Activated CD4-positive, alpha-beta memory T cell treated with anti-CD3 and anti-CD28 coated beads, Interleukin-2, amount 10 ng/mL, durations not matched to agents 7 days and 5 days (primary cell): ENCODE measurements at places on chromosomes 6 and 20. TPM values are rescaled to one million over a fixed set of nuclear protein-coding genes. Genes with fewer than 3 reads are reported as not detected.
A peak's percentile ranks its signal among the peaks of the same experiment; 100 is the strongest.

DNA sequence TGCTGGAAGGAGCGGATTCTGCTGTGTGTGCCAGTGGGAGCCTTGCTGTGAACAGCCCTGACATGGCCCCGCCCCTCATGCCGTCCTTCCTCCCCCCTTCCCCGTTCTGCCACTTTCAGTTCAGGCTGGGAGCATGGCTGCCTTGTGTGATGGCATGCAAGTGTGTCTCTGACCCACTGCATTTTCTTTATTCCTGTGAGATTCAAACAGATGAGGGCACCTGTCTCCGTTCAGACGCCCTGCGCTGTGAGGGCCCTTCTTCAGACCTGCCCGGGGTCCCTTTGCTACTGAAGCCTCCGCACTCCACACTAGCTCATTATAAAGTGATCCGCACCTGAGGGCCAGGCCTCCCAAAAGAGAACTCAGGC, 88.3 kb downstream of the TAF4 start:
- no peak for DNase-seq

DNA sequence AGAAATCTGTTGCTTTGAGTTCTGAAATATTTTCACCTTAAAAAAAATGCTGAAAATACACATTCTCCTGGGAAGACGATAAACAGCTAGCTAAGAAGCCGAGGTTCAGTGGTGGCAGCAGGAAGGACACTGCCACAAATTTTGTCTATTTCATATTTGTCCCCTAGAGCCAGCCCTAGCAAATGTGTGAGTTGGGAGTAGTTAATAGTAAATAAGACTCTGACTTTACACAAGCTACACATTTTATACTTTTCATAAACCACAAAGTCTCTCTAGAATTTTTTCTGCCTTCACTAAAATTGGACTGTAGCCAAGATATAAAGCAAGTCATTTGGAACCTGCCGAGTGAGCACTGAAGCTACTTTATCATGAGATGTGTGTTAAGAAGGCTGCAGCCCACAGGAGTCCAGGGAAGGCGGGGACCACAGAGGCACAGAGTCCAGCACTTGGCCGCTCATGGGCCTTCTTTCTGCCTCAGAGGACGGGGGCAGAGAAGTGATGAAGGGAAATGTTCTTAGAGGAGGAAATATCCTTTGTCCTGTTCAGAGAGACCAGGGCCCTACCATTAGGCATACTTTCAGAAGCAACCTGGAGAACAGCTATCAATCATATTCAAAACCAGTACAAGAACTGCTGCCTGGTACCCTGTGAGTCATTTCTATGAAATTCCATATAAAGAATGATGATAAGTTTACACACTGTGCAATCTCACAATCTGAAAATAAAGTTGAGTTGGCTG, 241.7 kb upstream of the TAB2 start:
- no peak for DNase-seq

DNA sequence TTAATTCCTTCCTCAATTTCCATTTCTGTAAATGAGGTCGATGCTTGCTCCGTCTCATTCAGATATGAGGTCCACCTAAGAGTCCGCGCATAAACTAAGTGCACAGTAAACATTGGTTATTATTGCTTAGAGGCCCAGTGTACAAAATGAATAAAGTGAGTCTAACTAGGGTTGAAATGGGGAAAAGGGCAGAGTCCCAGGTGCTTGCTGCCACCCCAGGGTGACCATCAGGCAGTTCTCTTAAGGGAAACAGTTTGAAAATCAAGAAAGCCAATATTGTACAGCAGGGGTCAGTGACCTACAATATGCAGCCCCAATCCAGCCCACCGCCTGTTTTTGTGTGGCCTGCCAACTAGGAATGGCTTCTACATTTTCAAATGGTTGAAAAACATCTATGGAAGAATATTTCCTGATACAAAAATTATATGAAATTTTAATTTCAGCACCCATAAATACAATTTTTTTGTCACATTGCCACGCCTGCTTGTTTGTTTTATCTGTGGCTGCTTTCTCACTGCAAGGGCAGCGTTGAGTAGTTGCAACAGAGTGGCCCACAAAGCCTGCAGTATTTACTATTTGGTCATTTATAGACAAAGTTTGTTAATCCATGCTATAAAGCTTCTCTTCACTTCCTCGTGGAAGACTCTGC, 43.3 kb downstream of the SLC13A3 start:
- DNase-seq: no peak

- DNase-seq: no peak
Observed at GRCh38 chr6:158268361-158269147, 43.7 kb upstream of the TULP4 start.

ZBTB2 gene
- 23.8 TPM for total RNA-seq

OVOL2 gene
- not detected for total RNA-seq

DNA sequence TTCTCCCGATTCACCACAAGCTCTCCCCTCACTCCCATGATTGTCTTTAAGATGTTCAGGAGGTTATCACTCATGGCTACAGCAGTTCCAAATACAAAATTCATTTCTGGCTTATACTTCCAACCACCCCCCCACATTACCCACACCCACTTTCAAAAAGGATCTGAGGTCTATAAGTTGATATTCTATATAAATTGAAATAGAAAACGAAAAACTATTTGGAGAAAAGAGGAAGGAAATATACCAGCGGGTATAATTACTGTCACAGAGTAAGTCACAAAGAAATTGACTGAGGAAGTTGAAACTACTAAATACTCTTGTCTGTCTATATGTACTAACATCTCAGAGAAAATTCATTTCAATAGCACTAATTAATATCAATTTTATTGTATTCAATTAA, 112.7 kb upstream of the TNFAIP3 start:
- no peak for DNase-seq

- no peak for DNase-seq
Observed at GRCh38 chr6:8814440-8815000, 379.2 kb upstream of the SLC35B3 start.

SAMD3 gene
- total RNA-seq: 70.5 TPM

ELOVL4 gene
- total RNA-seq: 2.0 TPM

RAET1E gene
- not detected for total RNA-seq

GPSM3 gene
- total RNA-seq: 289 TPM

DNA sequence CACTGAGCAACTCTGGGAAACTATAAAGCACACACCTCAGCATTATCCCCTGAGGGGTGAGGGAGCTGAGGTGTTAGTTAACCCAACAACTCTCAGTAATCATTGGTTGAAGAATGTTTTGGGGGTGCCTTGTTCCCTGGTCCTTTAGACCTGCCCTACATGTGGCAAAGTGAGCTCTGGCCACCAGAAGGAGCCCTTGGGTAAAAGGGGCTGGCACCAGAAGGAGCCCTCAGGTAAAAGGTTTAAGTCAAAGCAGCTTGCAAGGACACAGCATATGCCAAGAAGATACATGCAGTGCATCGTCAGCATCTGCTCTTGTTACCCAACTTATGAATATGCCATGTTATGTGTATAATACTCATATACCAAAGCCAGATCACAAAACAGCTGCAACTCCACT, 1081.7 kb downstream of the KIF16B start:
- DNase-seq: no peak

- no peak for DNase-seq
Observed at GRCh38 chr6:125753218-125753936, 3.9 kb downstream of the HEY2 start.

GRCh38 chr6:135014353-135014832, 40.2 kb downstream of the HBS1L start:
- DNase-seq: no peak

BHLHE23 gene
- total RNA-seq: not detected

DNA sequence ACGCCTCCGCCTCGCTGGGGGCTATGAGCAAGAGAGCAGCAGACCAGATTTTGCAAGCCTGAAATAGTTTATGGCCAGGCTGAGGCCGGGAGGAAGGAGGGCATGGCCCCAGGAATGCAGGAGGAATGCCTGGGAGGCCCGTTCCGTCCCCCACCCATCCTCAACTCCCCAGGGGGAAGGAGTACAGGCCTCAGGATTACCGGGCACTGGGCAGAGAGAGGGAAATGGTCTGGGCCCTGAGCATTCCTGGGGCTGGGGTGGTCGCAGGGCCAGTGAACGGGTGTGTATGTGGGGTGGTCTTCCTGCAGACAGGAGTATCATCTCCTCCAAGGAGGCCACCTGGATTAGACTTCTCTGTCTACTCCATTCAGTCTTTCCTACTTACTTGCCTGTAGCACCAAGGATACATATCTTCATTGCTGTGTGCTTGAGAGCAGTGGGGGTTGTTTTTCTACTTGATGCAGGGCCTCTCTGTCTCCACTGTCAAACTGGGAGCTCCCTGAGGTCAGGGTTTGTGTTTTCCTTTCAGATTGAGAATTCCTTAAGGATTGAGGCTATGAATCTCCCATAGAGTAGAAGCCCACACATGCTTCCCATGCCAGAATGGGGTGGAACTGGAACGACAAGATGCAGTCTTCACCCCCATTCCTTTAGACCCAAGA, 81.3 kb downstream of the VEGFA start:
- no peak for DNase-seq

- DNase-seq: no peak
Observed at GRCh38 chr6:111487661-111488060, 4.6 kb upstream of the REV3L start.

GRCh38 chr6:28224131-28225055, 682 bp upstream of the ZSCAN9 start:
- no peak for DNase-seq

GRCh38 chr6:21157186-21157929, 436.2 kb upstream of the SOX4 start:
- DNase-seq: no peak

STX11 gene
- total RNA-seq: 23.8 TPM

DNA sequence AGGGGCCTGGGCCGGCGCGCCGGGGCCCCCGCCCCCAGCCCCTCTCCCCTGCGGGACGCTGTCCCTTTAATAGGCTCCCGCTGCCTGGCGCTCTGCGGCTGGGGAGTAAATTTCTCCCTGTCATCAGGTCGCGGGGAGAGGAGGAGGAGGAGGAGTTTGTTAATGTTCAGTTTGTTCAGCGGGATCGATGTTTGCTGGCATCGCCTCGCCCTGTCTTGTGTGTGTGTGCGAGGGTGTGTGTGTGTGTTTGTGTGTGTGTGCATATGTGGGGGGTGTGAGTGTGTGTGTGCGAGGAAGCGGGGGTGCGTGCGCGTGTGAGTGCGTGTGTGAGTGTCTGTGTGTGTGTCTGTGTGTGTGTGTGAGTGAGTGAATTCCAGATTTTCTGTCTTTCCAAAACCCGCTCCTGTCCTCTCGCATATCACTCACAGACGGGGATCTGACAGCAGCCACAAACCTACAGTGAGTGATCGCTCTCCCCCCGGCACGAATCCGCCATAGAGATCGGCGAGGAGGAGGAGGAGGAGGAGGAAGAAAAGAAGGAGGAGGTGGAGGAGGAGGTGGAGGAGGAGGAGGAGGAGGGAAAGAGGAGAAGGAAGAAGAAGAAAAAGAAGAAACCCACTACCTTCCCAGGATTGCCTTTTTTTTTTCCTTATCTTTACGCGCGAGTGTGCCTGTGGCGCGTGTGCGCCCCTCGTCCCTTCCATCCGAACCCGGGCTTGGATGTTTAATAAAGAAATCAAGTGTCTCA, at the start of gene TSHZ2:
Gene TSHZ2 (plus strand): TSS at position 169 of the 748 bp plus-strand sequence. CDS start 936 bp downstream, outside the sequence.
- DNase-seq: peak; percentile 52

PERP gene
- total RNA-seq: 18.0 TPM

GRCh38 chr6:90860822-90861601, 274.1 kb upstream of the MAP3K7 start:
- no peak for DNase-seq

GSTA3 gene
- not detected for total RNA-seq

DNA sequence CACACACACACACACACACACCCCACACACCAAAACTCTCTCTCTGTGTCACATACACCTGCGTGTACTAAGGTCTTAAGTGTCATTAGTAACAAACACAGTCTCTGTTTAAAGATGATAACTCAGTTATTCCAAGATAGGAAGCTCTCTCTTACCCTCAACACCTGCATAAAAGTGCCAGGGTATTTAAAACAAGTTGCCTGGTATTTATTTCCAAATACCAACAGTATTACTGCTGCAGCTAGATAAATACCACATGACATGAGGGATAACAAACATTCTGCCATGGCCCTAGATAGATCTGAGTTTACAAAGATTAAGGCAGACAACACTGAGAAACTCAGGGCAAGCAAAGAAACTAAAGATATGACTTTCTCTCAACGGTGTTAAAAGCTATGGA, 118.5 kb downstream of the SIM1 start:
- no peak for DNase-seq

DNA sequence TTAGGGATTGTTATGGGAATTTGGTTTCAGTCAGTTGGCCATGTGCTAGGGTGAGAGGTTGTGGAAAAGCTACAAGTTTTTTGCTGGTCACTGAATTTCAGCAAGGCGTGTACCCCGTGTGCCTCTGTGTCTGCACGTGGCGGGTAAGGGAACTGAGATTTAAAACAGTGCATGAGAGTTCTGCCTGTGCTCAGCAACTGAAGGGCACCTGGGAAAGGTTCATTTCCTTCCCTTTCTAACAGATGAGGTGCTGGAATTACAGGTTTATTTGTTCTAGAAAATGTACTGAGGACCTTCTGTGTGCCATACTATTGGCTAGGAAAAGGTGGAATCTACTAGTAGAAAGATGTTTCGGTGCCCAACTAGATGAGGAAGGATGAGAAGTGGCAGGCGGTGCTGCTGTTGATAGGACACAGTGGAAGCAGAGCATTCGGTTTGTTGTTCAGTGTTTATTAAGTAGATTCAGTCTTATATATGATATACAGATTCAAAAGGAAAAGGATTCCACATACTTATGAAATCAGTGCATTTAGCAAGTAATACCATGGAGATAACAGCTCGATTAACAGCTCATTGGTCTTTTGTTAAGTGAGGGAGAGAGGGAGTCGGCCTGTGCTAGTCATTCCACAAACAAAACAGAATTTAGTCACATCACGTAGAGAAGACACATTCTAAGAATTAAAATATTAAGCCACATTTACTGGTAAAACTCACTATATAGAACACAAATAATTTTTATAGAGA, 84.7 kb downstream of the ASXL1 start:
- no peak for DNase-seq

DNMT3B gene
- 2.4 TPM for total RNA-seq

- DNase-seq: no peak
Observed at GRCh38 chr6:118755941-118756646, 104.7 kb upstream of the CEP85L start.

RANBP9 gene
- 66.8 TPM for total RNA-seq

GRCh38 chr6:42229506-42230119, 12.0 kb upstream of the MRPS10 start:
- no peak for DNase-seq

- peak; percentile 3 for DNase-seq
Observed at GRCh38 chr6:168125429-168126001, 46.5 kb upstream of the FRMD1 start.

GRCh38 chr20:63698739-63699465, 2.5 kb downstream of the TNFRSF6B start:
- DNase-seq: peak; percentile 54

TAAR8 gene
- not detected for total RNA-seq

MRPS10 gene
- 28.4 TPM for total RNA-seq

DNA sequence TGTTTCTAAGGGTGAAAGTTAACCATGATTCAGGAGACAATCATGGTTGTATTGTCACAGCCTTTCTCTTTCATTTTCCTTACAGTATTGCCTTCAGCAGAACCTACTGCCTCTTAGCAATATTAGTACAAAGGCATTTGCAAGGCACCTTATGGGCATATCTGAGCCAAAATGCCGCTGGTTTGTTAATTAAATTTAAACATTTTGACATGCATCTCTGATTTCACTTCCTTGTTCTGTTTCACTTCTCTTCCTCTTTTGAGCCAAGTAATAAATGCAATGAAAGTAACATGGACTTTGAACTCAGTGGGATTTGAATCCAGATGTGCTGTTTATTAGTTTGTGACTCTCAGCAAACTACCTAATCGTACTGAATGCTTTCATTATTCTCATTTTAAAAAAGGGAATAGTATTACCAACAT, 467.4 kb upstream of the CITED2 start:
- no peak for DNase-seq

TRDN gene
- total RNA-seq: not detected
